ENCODE measurements at places on chromosomes 3 and 15.

DNA sequence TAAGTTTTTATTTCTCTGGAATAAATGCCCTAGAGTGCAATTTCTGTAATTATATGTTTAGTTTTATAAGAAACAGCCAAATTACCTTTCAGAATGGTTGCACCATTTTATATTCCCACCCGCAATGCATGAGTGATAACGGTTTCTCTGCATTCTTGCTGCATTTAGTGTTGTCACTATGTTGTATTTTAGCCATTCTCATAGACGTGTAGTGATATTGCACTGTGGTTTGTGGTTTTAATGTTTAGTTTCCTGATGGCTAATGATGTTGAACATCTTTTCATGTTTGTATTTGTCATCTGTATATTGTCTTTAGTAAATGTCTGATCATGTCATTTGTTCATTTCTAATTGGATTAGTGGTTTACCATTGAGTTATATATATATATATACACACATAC lies 73.0 kb upstream of the GOLIM4 start:
- DNase-seq: no peak

- DNase-seq: no peak
These were observed 3.5 kb downstream of the CCK start for GRCh38 chr3:42262525-42262924.

DNA sequence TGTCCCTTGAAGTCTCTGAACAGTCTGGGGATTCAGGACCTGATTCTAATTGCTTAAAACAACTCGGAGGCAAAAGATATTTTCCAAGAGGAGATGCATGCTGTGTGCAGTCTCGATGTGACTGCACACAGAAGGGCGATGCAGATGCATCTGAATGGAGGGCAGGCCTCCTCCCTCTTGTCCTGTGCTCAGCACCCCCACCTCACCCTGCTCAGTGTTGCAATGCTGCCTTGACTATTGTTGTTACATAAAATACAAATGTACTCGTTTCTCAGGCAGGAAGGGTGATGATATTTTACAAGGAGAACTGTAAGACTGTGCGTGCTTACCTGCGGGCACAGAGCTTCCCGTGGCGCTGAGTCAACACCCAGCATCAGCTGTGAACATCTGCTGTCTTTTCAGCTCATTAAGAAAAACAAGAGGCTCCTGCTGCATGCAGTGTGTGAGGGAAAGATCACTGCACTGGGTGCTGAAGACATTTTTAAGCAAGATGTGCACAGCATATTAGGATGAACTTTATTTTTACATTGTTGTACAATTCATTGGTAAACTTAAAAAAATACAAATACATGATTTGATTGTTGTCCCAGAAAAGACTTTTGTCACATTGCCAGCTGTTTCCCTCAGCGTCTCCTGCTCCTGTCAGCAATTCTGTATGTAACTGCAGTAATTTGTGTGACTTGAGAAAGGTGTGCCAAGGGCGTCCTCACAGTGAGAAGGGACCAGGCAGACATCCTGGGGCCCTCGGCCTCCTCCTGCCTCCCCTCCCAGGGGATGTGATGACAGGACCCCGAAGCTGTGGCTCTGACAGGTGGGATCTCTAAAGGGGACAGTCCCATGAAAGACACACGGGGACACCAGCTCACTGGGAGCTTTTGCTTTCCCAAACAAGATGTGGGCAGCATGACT lies 56.3 kb upstream of the RPL32 start:
- no peak for DNase-seq

DNA sequence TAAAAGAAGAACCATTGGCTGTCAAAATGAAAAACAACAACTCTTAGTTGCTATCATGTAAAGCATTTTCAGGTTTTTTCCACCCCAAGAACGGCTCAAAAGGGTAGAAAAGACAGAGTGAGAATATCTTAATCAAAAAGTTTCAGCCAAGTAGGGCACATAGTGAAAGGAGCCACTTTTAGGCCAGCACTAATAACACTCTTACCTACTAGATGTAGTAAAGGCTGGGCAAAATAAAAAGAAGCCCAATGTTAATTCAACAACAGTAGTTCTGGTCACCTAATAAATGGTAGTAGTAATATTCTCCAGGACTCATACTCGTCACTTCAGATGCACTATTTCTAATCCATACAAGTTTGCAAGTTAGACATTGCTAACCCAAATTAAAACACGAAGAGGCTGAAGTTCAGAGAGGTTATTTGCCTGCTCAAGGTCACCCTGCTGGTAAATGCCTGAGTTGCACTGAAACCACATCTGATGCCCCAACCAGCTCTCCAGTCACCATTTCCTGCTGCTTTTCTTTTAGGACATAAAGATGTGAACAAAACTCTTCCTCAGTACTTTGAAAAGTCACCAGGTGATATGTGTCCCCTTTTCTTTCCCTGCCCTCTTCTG lies 7.5 kb downstream of the GOLIM4 start:
- no peak for DNase-seq

- no peak for DNase-seq
These were observed 689.6 kb upstream of the NECTIN3 start for GRCh38 chr3:110381992-110382391.

- DNase-seq: no peak
These were observed 356.5 kb downstream of the ERC2 start for GRCh38 chr3:56111606-56112304.

DNA sequence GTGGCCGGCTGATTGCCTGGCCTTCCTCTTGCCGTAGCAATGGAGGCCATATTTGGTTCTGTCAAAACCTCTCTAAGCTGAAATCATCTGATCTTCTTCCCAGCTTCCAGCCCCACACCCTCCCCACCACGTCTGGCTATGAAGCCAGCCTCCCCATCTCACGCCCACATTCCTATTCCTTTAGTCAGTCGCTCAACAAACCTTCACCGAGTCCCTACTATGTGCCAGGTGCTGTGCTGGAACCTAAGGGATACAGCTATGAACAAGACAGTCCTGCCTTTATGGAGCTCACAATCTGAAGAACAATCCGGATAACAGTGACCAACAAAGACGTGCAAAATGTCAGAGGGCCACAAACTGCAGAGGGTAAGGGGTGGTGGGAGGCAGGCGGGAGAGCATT lies 31.9 kb upstream of the SMAD6 start:
- DNase-seq: no peak

DNA sequence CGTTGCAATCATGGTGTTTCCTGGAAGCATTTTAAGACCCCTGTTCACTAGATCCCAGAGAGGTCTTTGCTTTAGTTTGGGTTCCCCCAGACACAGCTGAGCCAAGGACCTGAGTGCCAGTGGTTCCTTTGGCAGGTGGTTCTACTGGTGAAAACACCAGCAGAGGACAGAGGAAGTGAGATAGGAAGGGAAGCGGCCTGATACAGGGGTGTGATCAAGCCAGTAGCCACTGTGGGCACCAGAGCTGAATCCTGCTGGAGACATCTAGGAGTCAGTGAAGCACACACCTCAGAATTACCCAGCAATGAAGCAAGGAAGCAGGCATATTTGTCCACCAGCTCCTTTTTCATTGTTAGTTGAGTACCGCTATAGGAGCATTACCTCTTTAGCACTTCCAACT lies 243.2 kb upstream of the NR2E3 start:
- no peak for DNase-seq

DNA sequence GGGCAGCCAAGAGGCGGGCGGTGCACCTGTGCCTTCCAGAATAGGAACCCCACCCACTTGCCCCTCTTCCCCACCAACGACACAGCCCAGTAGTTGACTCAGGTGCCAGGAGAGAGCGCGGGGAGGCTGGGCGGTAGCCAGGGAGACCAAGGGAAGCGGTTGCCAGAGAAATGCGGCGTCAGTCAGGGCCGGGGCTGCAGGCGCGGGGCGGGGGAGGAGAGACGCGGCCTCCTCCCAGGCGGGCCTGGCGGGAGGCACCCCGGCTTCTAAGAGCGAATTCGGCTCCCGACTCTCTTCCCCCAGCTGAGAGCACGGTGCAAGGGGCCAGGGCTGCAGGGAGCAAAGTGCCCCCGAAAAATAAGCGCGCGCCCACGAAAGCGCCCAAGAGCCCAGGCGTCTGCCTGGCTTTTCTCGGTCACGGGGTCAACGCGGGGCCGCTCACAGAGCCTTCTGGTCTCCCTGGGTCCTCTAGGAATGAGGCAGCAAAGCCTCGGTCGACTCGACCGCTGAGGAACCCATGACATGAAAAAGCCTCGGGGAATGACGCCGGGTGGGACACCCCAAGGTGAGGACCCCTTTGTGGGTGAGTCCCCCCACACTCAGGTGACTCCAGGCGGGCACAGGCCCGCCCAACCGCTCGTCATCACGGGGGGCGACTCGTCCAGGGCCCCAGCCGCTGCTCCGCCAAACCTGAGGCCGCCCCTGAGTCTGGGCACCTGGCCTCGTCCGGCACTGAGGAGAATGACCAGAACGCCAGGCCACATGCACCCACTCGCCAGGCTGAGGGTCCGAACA lies 716 bp downstream of the CPEB1 start:
- no peak for DNase-seq

DNA sequence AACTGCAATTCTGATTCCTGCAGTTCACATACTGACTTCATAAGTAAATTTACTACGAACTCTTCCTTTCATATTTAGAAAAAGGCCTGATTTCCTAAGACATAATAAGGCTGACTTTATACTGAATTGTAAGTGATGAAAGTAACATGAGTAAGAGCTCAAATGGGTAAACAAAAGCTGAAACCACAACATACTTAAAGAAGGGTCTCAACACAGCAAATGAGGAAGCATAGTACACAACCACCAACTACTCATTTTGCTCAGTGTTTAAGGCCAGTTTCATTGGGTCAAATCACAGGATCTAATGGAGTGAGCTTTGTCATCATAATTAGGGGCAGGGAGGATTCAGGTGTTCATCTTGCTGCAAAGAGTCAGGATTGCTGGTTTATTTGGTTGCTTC lies 81.4 kb downstream of the SETD2 start:
- DNase-seq: no peak

GRCh38 chr15:93189561-93189960 lies 100.5 kb upstream of the RGMA start:
- no peak for DNase-seq

GRCh38 chr3:111051354-111051753 lies 20.3 kb upstream of the NECTIN3 start:
- no peak for DNase-seq

- no peak for DNase-seq
These were observed 25.6 kb downstream of the CDCP1 start for GRCh38 chr3:45120359-45121158.

- no peak for DNase-seq
These were observed 14.7 kb upstream of the AMOTL2 start for GRCh38 chr3:134388788-134389485.

- no peak for DNase-seq
These were observed 40.3 kb downstream of the RPL39L start for GRCh38 chr3:187098923-187099512.

DNA sequence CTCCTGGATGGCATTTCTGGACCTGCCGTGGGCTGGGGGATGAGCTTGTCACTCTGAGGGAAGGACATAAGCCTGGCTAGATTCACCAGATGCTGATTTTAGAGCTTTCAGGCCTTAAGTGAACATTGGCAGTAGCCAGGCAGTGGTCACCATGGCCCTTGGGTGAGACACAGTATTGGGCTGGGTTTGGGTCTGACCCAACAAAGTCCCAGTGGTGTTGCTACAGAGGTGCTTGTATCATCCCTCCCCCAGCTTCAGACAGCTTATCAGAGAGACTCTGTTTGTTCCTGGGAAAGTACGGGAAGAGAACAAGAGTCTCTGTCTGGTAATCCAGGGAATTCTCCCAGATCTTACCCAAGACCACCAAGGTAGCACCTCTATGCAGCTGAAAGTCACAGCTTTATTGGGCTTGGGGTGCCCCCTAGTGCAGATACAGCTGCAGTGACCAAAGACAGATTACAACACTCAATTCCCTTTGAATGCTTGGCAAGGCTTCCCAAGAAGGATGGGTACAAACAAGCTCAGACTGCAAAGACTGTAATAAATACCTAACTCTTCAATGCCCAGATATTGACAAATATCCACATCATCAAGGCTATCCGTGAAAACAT lies 9.8 kb upstream of the RUVBL1 start:
- no peak for DNase-seq

GRCh38 chr3:131699001-131699400 lies 196.2 kb upstream of the MRPL3 start:
- DNase-seq: no peak

DNA sequence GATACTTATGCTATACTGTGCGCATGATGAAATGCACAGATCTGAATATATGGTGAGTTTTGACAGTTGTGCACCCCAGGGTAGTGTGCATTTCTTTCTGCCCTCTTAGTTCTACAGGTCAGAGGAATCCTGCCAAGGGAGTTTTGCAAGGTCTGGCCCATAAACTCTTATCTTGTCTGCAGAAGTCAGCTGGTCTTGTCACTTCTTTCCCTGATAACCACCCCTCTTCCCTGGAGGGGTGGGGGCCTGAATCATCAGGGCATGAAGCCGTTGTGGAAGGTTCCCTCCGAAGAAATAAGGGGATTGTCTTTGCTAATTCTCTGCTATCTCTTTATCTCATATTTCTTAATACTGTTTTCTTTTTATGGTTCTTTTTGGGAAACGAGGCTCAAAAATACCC lies 30.4 kb downstream of the TRIM71 start:
- no peak for DNase-seq

GRCh38 chr3:50241163-50241562 lies 5.2 kb downstream of the GNAI2 start:
- no peak for DNase-seq

GRCh38 chr15:34847598-34847997 lies 52.2 kb upstream of the ACTC1 start:
- no peak for DNase-seq

GRCh38 chr3:141723255-141723654 lies 14.8 kb upstream of the RNF7 start:
- no peak for DNase-seq

GRCh38 chr15:77361456-77361855 lies 58.4 kb downstream of the PEAK1 start:
- DNase-seq: no peak

DNA sequence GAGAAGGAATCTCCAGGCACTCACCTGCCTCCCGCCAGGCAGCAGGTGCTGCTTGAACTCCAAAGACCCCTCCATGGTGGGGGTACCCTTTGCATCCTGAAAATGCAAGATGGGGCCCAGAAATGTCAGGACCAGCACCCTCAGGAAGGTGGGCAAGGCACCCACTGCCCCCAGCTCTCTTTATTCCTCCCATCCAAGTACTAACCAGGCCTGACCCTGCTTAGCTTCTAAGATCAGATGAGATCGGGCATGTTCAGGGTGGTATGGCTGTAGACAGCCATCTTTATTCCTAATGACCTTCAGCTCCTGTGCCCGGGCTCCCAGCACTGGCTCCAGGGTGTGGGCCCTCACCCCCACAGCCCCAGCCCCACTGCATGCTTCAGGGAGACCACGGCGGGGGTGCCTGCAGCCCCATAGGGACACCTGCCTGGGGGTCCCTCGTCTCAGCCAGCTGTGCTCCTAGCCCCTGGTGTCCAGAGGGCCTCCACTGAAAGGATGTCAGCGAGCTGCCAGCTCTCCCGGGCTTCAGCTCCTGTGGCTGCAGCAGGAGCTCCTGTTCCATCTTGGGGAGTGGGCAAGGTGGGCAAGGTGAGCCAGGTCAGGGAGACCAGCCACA lies 13.2 kb downstream of the PLA2G4B start:
- DNase-seq: no peak

- no peak for DNase-seq
These were observed 6.5 kb upstream of the EIF4G1 start for GRCh38 chr3:184307915-184308314.

GRCh38 chr3:19961960-19962359 lies 15.1 kb downstream of the RAB5A start:
- DNase-seq: no peak

- no peak for DNase-seq
These were observed 278.4 kb downstream of the MFSD1 start for GRCh38 chr3:159080256-159080655.

All from stimulated activated CD8-positive, alpha-beta memory T cell treated with anti-CD3 and anti-CD28 coated beads, Interleukin-4, amount 100 ng/mL, for 24 hours (primary cell).